D721Med (cell line): ENCODE measurements at places on chromosomes 6 and 20.

- DNase-seq, result no peak
Measured at GRCh38 chr6:25446830-25447569, 167.8 kb downstream of the CARMIL1 start.

DNA sequence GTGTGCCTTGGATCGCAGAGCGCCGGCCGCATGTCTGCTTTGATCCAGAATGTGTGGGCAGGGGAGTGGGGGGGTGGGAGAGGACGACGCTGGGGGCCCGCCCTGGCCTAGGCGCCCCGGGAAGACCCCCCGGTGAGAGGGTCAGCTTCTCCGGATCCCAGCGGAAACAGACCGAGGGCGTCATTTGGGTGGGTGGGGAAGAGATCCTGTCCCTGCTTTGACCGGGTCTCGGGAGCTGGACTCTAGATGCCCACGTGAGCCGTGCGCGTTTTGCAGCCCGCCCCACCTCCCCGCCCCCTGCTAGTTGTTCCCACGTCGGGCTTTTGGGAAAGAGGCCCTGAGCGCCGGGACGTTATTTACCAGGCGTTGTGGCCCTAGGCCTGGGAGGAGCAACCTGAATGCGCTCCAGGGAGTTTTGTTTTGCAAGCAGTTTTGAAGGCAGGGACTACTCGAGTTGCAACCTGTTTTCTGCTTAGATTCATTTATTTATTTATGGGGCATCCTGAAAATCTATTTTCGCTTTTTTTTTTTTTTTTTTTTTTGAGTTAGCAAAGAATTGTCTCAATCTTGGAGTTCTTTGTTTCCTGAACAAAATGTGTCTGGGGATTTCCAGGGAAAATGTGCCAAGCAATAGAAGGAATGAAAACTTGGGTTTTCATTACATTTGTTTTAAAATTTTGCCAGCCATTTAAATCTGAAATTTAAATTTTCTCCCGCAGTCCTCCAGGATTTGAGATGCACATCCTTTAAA, 1.6 kb downstream of the DSP start:
- no peak for DNase-seq

DNA sequence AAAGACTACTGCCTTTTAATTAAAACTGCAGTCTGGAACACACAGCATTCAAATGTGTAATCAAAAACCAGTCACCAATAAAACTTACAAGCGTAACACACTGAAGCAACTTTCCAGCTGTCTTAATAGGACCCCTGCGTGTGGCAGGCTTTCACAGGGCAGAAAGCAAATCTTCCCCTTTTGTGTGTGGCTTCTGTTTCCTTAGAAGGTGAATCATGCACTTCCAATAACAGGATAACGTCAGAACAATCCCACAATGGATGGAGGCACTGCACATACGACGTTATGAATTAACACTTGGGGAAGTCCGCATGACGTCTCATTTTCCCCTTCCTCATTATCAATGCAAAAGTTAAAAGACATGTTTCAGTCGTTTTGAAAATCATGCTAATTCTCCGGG, 44.8 kb downstream of the INSM1 start:
- DNase-seq, result no peak

DNA sequence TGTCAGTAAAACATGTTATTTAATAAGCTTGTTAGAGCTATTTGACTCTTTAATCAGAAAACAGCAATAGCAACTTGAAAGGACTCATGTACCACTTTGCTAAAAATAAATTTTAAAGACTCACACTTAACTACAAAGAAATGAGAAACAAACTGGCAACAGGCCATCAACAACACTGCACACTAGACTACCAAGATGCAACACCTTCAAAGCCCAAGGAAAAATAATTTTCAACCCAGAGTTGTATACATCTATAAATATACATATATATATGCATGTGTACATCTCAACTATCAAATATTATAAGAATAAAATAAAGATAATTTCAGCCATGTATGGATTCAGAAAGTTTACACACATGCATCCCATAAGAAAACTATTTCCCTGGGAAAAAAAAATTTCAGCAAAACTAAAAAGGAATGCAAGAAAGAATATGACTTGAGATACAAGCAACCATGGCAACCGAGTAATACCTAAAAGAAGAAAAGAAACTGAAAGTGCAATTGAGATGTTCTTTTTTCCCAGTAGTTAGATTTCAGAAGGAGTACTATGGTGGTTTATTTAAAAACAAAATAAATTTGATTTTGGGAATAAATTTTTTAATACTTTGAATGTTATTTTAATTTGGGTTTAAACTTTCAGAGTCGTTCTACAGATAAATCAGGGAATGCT, 303.8 kb downstream of the UBE3D start:
- DNase-seq, result no peak

GRCh38 chr6:4355241-4355640, 219.9 kb upstream of the ECI2 start:
- DNase-seq, result no peak

DNA sequence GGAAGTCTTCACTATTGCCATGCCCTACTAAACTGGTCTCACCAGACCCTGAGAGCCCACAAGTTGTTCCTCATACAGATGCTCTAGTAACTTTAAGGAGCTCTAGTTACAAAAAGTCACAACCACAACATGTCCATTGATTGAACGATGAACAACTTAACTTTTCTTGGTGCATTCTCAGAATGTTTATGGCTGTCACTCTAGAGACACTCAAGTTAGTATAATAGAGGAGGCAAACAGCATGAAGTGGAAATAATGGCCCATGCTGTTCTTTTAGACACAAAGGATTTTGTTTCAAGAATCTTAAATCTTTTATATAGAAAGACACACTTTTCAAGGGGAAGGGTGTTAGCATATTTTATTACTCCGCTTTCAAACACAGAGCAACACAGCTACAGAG, 934.4 kb downstream of the HACE1 start:
- DNase-seq, result no peak

DNA sequence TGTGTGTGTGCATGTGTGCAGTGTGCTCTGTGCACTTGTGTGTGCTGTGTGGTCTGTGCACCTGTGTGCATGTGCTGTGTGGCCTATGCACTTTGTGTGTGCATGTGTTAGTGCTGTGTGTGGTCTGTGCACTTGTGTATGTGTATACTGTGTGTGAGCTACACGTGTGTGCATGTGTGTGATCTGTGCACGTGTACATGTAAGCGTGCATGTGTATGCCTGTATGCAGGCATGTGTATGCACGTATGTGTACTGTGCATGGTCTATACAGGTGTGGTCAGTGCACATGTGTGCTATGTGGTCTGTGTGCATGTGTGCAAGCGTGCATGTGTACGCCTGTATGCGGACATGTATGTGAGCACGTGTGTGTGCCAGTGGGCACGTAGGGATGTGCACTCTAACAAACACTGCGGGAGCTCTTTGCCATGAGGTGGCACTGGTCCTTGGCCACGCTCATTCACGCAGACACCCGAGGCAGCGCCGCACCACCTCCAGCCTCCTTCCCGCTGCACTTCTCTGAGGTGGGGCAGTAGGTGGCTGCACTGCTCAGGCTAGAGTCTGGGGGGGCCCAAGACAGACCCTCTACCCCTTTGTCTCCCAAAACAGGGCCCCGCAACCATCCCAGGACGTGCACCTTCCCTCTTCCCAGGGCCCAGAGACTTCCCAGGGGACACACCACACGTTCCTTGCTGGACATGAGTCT, 42.4 kb upstream of the CHRNA4 start:
- DNase-seq, result no peak
